Umbilical cord (tissue), 2 donors: ENCODE measurements at places on chromosomes 4 and X.

GRCh38 chr4:154478128-154478527 is 13.5 kb downstream of the DCHS2 start:
- DNase-seq = no peak

- no peak for DNase-seq
These were observed 180.4 kb downstream of the CPEB2 start for GRCh38 chr4:15182600-15183220.

DNA sequence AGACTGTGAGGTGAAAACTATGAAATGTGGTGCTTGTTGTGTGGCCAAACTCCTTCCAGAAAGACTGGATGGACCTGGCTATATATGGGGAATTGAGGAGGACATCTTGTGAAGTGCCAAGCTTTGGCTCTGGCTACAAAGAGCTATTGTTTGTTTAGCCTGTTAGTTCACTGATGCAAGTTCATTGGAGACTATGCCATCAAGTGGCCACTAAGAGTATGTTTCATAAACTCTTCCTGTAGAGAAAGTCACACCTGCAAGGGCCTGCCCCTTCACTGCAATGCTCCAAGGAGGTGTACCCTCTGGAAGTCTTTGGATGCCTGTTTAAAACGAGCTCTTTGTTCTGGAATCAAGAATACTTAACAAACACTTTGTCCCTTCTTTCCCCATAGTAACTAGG is 382.0 kb downstream of the GABRG1 start:
- no peak for DNase-seq

- no peak for DNase-seq
These were observed 26.7 kb downstream of the PJA1 start for GRCh38 chrX:69138512-69138911.

DNA sequence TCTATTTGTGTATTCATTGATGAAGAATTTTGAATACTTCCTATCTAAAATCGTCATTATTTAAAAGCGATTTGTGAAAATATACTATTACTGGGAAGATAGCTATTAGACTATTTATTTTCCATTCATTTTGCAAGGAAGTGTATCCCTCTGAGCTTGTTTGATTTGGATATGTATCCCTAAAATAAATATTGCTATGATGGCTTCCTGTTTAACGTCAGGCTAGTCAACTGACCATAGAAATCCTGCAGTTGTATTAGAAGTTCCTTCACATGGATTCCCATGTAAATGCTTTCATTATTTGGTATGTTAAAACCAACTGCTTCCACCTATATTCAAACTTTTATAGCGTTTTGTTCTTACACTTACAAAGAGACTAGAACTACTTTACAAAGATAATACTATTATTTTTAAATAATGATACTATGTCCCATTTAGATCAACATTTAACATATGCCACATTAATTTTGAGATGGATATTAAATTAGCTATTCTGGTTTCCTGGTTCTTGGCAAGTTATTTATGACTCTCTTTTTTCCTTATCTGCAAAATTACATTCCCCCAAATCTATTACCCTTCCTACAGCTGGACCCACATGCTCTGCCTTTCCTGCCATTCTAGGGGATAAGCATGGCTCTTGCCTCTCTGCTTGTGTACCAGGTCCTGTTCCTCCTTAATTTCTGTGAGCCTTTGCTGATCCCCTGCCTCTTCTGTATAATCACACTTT is 26.7 kb upstream of the PDE5A start:
- DNase-seq = no peak

DNA sequence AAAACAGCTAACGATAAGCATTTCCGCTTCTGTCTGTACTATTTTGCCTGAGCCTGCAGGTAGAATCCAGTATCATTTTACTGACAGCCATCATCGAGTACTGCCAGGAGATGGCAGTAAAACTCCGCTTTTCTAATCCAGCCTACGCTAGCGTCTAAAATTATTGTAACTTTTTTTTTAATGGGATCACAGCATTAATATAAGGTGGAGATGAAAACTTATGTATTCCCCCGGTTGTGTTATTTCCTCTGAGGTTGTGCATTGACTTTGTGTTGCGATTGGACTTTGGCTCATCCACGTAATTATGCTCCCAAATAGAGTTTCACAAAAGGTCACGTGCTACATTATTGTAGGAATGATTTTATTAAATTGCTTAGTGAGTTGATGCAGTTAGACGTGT is 248.1 kb downstream of the C4orf33 start:
- no peak for DNase-seq

- DNase-seq = no peak
These were observed 38.0 kb downstream of the CRMP1 start for GRCh38 chr4:5854929-5855328.

DNA sequence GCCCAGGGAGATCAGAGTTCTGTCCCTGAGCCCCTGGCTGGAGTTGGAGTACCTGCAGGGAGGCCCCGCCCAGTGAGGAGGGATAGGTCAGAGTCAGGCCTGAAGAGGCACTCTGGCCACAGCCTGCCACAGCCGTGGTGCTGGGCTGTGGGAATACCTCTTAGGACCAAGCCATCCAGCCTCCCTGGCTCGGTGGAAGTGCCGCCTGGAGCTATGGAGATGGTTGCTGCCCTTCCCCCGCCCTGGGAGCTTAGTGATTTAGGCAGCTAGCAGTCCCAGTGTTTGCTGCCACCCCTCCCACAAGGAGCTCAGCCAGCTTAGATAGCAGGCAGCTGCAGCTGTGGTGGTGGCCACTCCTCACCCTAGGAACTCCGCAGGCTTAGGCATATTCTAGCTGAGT is 446.3 kb upstream of the GNPDA2 start:
- DNase-seq = no peak

- DNase-seq = peak; percentile 6
These were observed 42.5 kb downstream of the DTHD1 start for GRCh38 chr4:36323816-36324419.

DNA sequence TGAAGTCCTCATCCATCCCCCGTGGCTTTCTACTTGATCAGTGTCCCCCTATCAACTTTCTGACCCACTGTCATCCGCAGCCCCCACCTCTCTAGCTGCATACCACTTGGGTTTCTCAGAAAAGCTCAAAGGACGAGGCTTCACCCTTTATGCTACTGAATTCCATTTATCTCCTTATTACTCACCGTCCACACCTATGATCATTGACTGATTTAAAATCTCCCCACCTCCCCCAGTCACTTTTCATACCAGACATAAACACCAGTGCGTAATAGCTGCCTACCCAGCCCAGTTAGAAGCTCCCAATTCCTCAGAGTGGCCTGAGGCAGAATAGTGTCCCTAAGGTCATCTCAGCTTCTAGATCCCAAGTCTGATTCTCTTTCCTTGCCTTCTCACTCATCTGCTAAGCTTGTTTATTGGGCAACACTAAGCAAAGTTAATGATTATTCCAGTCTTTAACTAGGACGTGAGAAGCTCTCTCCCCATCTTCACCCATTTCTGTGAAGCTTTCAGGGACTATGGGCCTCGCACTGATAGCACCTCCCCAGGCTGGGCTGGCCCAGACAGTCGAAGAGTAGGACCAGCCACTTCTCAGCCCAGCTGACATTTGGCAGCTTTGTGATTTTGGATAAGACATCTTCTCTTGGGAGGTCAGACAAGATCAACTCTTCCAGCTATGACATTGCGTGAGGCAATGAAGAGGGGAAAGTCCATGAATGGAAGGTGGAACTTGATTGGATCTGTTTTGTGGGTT is 7.2 kb upstream of the DDX60L start:
- DNase-seq = no peak

DNA sequence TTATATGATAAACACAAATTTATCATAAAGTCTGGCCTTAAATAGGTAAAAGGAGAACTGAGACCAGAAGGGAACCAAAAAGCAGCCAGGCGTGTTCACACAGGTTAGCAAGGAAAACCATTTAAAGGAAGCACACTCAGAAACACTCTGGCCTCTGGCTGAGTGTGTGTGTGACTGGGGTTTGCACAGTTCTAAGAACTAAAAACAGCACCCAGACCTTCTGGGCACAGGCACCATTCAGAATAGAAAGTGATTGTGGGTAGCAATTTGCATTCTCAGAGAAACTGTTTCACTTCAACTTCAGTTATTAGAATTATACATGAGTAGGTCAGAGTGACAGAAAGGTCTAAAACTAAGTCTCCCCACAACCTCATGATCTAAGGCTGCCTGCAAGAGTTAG is 10.0 kb downstream of the GPR82 start:
- DNase-seq = peak; percentile 7

DNA sequence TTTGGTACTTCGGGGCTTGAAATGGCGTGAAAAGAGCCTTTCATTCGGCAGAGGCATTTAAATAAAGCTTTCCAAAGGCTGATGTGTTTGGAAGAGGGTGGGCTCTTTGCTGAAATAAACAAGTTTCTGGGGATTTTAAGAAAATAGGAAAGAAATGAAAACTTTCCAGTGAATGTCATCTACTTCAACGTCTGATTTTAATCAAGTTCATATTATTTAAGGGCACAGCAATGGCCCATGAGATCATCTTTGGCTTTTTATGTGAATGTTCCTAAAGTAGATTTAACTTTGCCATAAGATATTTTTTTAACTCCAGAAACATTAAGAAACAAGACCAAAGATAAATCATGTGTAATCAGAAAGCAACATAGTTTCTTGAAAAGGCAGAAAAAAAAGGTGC is 69.8 kb upstream of the TTC29 start:
- no peak for DNase-seq

GRCh38 chr4:144206711-144207110 is 66.2 kb upstream of the GYPA start:
- DNase-seq = no peak

- peak; percentile 34 for DNase-seq
These were observed 86.1 kb downstream of the CPE start for GRCh38 chr4:165464813-165465381.

DNA sequence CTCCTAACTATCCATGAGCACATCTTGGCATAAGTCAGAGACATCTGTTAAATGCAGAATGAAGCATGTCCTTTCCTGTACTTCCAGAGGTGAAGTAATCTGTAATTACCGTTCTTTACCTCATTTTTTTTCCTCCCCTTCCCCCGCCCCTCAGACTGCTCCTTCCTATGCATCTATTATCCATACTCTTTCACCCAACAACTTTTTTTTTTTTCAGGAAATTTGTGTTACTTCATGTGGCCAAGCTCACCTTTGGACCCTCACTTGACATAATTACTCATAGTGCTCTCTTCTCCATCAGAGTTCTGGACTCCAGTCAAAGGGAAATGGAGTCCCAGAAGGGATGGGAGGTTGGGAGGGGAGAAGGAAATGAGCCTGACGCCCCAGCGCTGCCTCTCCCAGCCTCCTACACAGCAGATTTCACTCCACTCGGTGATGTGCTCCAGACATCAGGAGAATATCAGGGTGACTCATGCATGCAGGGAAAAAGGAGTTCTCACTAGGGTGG is 568.8 kb downstream of the STIM2 start:
- DNase-seq = no peak

- no peak for DNase-seq
These were observed 201.5 kb downstream of the TBX22 start for GRCh38 chrX:80216086-80216485.

GRCh38 chr4:64747919-64748715 is 338.9 kb upstream of the TECRL start:
- no peak for DNase-seq

GRCh38 chrX:44036336-44036735 is 63.1 kb upstream of the NDP start:
- peak; percentile 21 for DNase-seq

DNA sequence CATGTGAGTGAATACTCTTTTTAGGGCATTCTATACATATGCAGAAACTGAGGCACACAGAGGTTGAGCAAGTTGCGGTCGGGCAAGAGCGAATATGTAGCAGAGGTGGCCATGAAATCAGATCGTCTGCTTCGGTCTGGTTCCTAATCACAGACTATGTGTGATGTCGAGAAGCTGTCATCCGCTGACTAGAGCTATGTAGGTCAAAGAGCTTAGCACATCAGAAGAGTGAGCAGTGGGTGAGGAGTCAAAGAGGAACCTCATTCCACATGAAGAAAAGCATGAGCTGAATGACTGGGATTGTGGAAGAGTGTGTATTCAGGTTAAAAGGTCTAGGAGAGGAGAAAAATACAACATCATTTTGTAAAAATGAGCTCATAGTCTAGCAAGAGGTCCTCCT is 19.0 kb downstream of the GAB3 start:
- DNase-seq = no peak

- no peak for DNase-seq
These were observed 26.3 kb downstream of the AFF1 start for GRCh38 chr4:86961116-86961515.

- no peak for DNase-seq
These were observed 651 bp upstream of the SAP30 start for GRCh38 chr4:173370130-173370476.

DNA sequence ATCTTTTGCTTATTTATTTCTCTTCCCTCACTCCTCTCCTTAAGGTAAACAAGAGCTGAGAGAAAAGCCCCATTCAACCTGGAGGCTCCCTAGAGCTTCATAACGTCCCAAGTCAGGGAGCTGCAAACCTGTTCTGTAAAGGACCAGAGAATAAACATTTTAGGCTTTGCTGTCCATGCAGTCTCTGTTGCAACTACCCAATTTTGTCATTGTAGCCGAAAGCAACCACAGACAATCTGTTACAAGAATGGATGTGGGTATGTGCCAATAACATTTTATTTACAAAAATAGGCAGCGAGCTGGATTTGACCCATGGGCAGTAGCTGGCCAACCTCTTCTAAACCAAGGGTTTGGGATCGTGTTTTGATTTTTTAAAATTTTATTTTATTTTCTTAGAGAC is 71.3 kb upstream of the TBL1X start:
- DNase-seq = no peak

- DNase-seq = no peak
These were observed 296.6 kb upstream of the DIPK2B start for GRCh38 chrX:45497290-45497689.

DNA sequence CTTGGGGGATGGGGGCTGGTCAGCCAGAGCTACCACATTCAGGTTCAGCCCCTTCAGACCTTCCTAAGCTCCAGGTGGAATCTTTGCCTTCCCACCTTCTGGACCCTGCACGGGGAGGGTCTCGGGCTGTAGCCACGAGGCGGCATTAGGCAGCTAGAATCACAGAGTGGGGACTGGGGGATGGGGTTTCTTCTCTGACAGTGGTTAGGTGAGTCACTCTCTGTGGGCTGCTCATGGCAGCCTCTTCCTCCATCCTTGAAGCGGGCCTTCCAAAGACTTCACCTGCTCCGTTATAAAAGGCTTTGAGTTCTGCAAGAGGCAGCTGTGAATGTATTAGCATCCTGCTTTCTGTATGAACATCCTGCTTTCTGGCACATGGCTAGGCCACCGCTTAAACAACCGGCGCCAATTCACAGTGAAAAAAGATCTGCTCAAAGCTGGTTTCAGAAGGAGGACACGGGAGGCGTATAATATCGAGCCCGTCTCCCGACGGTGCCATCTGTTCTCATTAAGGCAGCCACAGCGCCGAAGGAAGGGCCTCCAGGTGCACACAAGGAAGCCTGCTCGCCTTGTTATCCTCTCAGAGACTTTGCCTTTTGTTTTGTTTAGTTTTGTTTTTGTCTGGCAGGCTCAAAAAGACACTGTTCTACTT is 74.3 kb upstream of the IGFBP7 start:
- DNase-seq = no peak

GRCh38 chr4:146124023-146124680 is 51.4 kb upstream of the LSM6 start:
- no peak for DNase-seq

DNA sequence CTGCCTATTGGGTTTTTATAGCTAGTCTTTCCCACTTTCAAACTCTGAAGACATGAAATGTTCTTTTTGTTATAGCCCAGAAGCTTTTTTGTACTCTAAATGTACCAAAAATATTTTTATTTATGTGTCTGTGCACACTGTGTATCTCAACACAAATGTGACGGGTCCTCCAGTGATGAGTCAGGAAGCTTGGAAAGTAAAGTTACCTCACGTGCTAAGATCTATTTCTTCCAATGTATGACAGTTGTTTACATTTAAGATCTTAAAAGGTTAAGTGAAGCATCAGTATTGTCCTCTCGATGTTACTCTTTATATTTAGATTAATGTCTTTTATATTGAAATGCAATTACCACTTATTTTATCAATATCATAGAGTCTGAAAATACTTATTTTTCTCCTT is 29.1 kb upstream of the PRSS12 start:
- DNase-seq = no peak
